Activated CD4-positive, alpha-beta T cell treated with anti-CD3 and anti-CD28 coated beads, Interleukin-2, Interleukin-4, amounts not matched to agents 100 ng/mL and 50 ng/mL, durations not matched to agents 16 hours and 8 hours (primary cell): ENCODE measurements at places on chromosomes 7 and 10.

- no peak for DNase-seq
Measured at GRCh38 chr10:19654576-19654975, 161.7 kb upstream of the PLXDC2 start.

GRCh38 chr7:21293771-21294170 is 134.1 kb upstream of the SP4 start:
- DNase-seq: no peak

GRCh38 chr10:115931309-115931708 is 341.7 kb downstream of the GFRA1 start:
- no peak for DNase-seq

DNA sequence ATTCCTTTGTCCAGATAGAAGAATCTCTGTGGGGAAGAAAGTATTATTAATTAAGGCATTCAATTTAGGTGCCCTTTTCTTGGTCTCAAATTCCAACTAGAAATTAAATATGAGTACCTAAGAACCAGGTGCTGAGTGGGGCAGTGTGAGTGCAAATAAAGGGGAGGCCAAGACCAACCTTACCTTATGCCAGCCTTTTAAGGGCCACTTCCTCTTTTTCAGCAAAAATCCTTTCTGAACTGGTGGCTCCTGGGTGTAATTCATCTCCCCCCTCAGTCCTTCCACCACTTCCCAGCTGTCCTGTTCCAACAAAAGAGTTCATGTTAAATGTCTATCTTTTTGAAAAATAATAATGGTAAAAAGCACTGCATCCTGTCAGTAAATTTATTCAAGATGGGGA is 108.2 kb downstream of the OSBPL3 start:
- no peak for DNase-seq

GRCh38 chr10:3919709-3920308 is 134.8 kb upstream of the KLF6 start:
- DNase-seq: no peak

DNA sequence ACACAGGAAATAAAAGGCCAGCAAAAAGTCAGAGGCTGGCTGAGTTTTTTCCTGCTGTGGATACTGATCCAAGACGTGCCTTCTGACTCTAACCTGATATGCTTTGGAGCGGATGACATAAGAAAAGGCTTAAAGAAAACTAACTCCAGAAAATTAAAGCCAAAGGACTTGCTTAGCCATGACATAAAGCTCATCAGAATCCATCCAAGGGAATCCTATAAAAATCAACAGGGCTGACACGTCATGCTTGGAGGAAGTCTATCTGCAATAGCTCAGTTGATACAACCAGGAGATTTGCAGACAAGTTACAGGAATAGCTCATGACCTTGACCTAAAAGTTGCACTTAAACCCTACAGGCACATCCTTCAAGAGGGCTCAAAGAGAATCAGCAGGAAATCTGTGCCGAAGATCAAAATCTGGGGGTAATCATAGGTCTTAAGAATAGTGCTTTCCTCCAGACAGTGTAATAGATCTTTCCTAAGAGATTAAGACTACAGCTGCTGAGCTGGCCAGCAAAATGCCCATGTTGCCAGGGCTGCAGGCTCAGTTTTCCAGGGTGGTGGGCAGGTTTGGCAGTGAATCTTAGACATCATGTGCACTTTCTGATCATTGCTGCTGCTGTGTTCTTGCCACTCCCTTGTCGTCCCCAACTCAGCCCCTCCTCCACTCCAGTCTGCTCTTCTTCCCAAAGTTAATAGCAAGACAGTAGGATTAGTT is 111.5 kb upstream of the SVIL start:
- no peak for DNase-seq

DNA sequence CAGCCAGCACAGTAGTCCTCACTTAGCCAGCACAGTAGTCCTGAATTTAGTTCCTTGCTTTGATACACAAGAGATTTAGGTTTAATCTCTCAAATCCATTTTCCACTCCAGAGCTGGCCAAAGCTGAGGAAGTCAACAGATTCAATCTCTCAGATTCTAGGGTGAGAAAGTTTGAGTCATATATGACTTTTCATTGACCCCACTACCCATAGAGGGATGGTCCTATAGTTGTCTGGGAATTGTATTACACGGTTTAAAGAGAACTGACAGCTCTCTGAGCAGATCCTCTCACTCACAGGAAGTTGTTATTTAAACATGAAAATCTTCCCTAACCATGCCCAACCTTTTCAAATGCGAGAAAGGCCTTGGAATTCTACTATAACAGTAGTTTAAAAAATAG is 641.8 kb upstream of the SEMA3D start:
- no peak for DNase-seq

- no peak for DNase-seq
Measured at GRCh38 chr7:41581041-41581440, 121.8 kb downstream of the INHBA start.

DNA sequence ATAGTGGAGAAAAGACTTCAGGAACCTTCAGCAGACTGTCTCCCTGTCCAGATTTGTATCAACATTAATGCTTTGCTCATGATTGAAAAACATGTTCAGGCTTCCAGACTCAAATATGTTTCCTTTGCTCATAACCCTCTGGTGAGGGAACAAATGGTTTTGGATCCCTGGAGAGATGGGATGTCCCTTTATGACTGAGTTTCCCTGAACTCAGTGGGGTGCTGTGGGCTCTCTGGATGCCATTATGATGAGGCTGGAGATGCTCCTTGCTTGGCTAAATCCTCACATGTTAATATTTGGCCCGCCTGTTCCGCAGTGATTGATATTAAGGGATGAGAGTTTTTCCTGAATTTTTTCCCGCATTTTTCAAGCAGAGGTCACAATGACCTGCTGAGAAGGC is 749.4 kb downstream of the SUGCT start:
- no peak for DNase-seq

GRCh38 chr10:93393211-93393610 is 88.9 kb downstream of the MYOF start:
- DNase-seq: no peak
